ENCODE measurements at places on chromosomes 2 and 18. TPM values are rescaled to one million over a fixed set of nuclear protein-coding genes. Genes with fewer than 3 reads are reported as not detected.

The ARHGAP15 gene
- total RNA-seq = under 0.01 TPM

The SLC9A2 gene
- not detected for total RNA-seq

The ASXL3 gene
- total RNA-seq = 0.76 TPM

The AMER3 gene
- not detected for total RNA-seq

The GREB1 gene
- 0.38 TPM for total RNA-seq

The PTPN4 gene
- total RNA-seq = 27.1 TPM

The LDAH gene
- 17.3 TPM for total RNA-seq

The VIL1 gene
- total RNA-seq = not detected

The SESTD1 gene
- total RNA-seq = 42.4 TPM

The TMBIM1 gene
- total RNA-seq = 121 TPM

The CGREF1 gene
- 5.1 TPM for total RNA-seq

The HOXD9 gene
- 16.8 TPM for total RNA-seq

The NDC80 gene
- 6.8 TPM for total RNA-seq

The LRP2 gene
- total RNA-seq = under 0.01 TPM

The C2orf15 gene
- 0.13 TPM for total RNA-seq

The ZSWIM2 gene
- total RNA-seq = under 0.01 TPM

The RGPD3 gene
- total RNA-seq = 0.13 TPM

The NDUFV2 gene
- 105 TPM for total RNA-seq

The PLEK gene
- total RNA-seq = under 0.01 TPM

The SMAD2 gene
- 49.6 TPM for total RNA-seq

The SP9 gene
- not detected for total RNA-seq

The FAM228A gene
- 0.13 TPM for total RNA-seq

The GGCX gene
- total RNA-seq = 27.3 TPM

The BARD1 gene
- 14.1 TPM for total RNA-seq

The MRPL30 gene
- 27.2 TPM for total RNA-seq

The GRP gene
- total RNA-seq = not detected

The PLB1 gene
- 0.26 TPM for total RNA-seq

The MROH2A gene
- not detected for total RNA-seq

The FSIP2 gene
- total RNA-seq = under 0.01 TPM

The NEB gene
- total RNA-seq = 0.63 TPM

The TANC1 gene
- 49.7 TPM for total RNA-seq

The ABCG8 gene
- total RNA-seq = not detected

The TEKT4 gene
- not detected for total RNA-seq

The POTEC gene
- total RNA-seq = not detected

The FAM110C gene
- 0.39 TPM for total RNA-seq

The REG1B gene
- total RNA-seq = not detected

The SERPINB11 gene
- not detected for total RNA-seq

The SERPINB10 gene
- not detected for total RNA-seq

The MPV17 gene
- total RNA-seq = 40.4 TPM

The NHEJ1 gene
- 16.3 TPM for total RNA-seq

The GDF7 gene
- total RNA-seq = 17.2 TPM

The HRH4 gene
- not detected for total RNA-seq

The ADD2 gene
- 23.4 TPM for total RNA-seq

The C2orf78 gene
- total RNA-seq = not detected

The XDH gene
- not detected for total RNA-seq

The NT5DC4 gene
- not detected for total RNA-seq

The OR6B2 gene
- not detected for total RNA-seq

The MRPS9 gene
- 18.7 TPM for total RNA-seq

The ZNF385B gene
- not detected for total RNA-seq

The TRAF3IP1 gene
- total RNA-seq = 6.8 TPM

The MYO7B gene
- 0.13 TPM for total RNA-seq

The TEX44 gene
- total RNA-seq = not detected

The DPP10 gene
- not detected for total RNA-seq

Measured in dermis microvascular lymphatic vessel endothelial cell (primary cell).